ENCODE measurements at places on chromosomes 7 and 10.

GRCh38 chr10:21080261-21080660 lies 183.2 kb upstream of the NEBL start:
- DNase-seq, result no peak

GRCh38 chr10:17734432-17735080 lies 17.4 kb upstream of the TMEM236 start:
- DNase-seq, result no peak

GRCh38 chr7:2666588-2667250 lies 21.3 kb upstream of the AMZ1 start:
- no peak for DNase-seq

DNA sequence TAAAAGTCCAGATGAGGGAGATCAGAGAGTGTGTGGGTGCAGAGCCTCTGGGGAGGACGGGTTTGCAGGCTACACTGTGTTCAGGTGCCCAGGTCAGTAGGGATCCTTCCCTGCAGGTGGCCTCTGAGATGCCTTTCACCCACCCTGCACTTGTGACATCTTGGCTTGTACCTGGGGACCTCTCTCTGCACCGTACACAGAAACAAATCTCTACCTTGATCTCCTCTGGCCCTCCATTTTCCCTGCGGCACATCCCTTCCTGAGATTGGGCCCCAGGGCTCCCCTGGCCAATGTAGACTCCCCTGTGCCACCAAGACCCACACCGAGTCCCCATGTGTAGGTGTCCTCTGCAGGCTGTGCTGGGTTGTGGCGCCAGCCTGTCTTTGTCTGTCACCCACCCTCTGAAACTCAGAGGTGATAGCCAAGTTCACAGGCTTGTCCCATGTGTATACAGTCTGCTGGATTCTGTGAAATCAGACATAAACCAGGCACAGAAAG lies 140.6 kb downstream of the PTPN20 start:
- no peak for DNase-seq

DNA sequence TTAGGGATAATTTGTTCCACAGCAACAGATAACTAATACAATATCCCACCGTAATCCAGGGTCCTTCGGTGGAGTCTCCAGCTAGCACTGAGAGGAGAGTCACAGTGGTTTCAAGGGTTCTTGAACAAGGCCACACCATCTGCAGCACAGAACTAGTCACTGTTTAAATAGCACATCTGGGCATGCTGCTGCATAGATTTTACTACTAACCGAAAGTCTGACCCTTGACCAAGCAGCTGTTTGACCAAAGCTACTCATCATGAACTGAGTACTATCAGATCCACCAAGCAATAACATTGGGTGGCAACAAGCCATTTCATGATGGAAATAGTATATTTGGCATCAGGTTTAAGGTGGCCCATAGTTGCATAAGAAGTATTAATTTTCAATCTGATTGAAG lies 53.2 kb downstream of the ANKMY2 start:
- no peak for DNase-seq

- no peak for DNase-seq
Measured at GRCh38 chr7:95317546-95317945, 6.8 kb downstream of the PON1 start.

- DNase-seq, result no peak
Measured at GRCh38 chr10:26612151-26612915, 85.2 kb upstream of the PDSS1 start.

DNA sequence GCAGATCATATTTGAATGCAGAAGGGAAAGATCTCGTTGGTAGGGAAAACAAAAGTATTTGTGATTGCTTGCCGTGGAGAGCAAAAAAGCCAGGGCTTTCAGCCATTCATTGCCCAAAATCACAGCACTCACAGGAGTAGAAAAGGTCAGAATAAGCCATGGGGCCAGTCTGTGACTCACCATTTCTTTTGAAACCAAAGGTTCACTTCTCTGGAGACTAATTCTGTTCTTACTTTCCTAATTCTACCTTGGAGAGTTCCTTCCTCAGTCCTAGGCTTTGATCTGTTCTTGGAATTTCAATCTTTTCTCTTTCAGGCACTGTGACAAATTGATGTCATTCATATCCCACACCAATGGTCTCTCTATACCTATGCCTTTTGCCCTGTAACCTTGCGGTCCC lies 54.1 kb upstream of the FAM180A start:
- no peak for DNase-seq

GRCh38 chr10:119284679-119285096 lies 77.3 kb downstream of the GRK5 start:
- DNase-seq, result no peak

- no peak for DNase-seq
Measured at GRCh38 chr10:92972066-92972870, 88.3 kb upstream of the CYP26C1 start.

DNA sequence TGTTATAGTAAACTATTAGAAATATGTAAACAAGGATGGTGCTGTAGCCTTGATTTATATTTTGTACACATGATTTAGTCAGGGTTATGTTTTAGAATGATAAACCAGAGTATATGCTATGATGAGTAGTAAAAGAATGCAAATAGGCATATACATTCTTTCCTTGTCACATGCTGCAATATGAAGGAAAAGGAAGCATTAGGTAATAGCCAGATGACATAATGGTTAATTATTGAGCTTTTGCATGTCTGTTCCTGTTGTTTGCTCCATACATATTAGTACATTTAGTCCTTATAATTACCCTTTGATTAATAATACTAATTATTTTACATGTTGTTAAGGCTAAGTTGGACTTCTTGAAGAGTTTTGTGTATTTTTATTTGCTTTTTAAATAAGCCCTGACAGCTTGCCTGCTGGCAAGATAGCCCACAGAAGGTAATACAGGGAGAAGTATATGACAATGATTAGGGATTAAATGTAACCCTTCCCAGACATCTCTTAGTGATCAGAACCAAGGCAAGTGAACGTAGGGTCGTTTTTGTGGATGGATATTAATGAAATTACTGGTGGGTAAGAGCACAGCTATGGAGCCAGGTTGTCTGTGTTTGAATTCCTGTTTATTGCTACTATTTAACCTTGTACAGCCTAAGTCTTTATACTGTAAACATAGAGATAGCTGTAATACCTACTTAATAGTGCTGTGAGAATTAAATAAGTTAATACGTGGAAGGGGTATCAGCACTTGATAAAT lies 68.4 kb downstream of the PHTF2 start:
- DNase-seq, result no peak

- DNase-seq, result no peak
Measured at GRCh38 chr7:156177422-156178055, 365.3 kb upstream of the SHH start.

GRCh38 chr7:95922191-95922590 lies 149.8 kb downstream of the DYNC1I1 start:
- DNase-seq, result no peak

DNA sequence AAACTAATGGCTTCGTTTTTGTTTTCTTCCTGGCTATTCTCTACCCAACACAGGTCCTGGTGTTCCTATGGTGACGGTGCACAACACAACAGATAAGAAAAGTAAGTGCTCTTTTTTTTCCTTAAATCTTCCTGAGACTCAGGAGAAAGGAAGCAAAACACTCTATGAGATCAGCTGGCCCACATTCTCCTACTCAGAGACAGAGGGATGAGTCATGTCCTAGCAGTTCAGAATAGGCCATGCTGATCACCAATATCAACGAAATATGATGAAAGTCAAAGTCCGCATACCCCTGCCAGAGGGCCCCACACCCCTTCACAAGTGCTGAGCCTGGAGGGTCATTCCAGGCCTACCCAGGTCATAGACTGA lies 149.2 kb downstream of the PAXIP1 start:
- no peak for DNase-seq

DNA sequence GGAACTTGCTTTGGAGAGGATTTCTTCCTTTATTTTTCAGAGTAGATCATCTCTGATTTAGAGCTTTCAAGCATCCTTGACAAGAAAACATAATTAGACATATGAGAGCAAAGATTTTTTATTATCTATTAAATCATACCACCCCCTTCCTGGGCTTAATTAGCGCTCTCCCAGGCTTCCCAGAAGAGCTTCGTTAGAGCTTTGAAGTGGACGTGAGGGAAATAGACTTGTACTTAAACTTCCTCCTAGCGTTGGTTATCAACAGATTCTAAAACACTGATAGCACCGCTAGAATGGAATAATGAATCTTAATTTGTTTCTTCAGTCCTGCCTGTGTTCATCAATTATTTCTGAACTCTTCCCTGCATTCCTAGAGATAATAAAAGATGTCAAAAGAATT lies 173.9 kb upstream of the STK17A start:
- no peak for DNase-seq

DNA sequence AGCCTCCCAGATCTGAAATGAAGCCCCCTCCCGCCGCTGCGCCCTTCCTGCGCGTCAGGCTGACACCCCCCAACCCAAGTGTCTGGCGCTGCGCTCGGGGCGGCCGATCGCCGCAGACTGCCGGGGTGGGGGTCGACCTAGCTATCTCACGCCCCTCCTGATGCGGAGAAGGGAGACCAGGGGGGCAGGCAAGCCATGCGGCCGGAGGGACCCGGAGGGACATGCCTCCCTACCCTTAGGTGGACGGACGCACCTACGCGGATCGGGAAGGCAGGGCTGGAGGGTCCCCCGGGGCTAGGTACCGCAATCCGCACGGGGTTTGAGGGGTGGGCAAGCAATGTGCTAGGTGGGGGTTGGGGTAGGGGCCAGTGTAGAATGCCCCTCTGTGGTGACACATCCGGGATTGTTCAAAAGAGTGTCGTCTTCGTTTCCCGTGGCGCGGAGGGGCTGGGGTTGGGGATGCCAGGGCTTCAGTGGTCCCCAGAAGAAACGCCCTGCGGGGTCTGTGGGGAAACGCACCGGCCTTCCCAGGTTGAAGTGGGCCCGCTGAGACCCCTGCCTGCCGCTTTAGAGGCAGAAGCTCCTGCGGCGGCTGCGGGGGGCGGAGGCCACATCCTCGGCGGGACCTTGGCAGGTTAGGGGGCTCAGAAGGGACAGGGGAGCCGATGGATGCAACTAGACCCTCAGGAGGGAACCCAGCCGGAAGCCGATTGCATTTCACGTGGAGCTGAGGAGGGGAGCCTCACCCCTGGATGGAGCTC lies 913 bp downstream of the ADCYAP1R1 start:
- DNase-seq, result no peak

DNA sequence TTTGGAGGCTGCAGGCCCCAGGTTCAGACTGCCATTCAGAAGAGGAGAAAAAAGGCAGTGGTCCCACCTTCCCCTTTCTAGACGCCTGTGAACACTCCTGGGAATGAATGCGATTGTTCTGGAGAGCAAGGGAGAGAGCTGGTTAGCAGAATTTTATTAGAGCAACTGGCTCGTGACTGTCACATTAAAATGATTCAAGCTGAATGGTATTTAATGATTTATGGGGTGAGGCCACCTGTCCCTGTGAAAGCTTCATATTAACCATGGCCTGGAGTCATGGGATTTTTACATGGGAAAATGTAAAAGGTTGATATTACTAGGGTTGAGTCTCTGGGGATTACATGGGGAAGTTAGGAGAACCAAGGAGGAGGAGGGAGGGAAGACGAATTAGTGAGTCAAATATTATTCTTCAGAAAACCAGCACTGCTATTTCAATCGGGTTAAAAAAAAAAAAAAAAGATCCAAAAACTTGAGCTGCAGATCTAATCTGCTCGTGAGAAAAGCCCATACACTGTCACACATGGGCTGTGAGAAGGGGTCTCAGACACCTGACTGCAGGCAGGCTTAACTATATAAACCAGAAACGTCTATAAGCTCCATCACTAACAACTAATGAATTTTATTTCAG lies 8.3 kb downstream of the CXCL12 start:
- DNase-seq, result no peak

- DNase-seq, result no peak
Measured at GRCh38 chr7:150964593-150965111, 13.5 kb downstream of the KCNH2 start.

DNA sequence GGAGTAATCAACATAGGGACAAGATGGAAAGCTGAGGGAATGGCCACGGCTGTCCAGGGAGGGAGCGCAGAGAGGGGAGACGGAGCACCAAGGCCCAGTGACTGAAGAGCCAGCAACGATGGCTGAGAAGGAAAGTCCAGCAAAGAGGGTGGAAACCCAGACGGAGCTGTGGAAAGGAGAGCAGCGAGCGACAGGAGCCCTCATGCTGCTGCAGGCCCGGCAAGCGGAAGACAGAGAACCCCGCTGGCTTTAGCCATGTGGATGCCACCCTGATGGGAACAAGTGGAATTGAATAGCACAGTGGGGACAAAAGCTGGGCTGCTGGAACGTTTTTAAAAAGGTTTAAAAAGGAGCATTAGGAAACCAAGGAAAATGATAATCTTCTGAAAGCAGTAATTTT lies 82.9 kb upstream of the DDC start:
- DNase-seq, result no peak

All from activated CD4-positive, alpha-beta T cell treated with anti-CD3 and anti-CD28 coated beads, Interleukin-10, Interleukin-2, amounts not matched to agents 100 ng/mL and 50 ng/mL, durations not matched to agents 16 hours and 8 hours (primary cell).